ENCODE measurements at places on chromosomes 5 and 9.

GRCh38 chr9:92493749-92494387 lies 11.6 kb upstream of the ASPN start:
- no peak for DNase-seq

GRCh38 chr5:179536676-179537075 lies 13.7 kb upstream of the RUFY1 start:
- no peak for DNase-seq

GRCh38 chr5:178839319-178839704 lies 20.4 kb upstream of the ZNF354B start:
- DNase-seq, result peak; percentile 6

GRCh38 chr5:169668732-169669131 lies 31.7 kb downstream of the DOCK2 start:
- DNase-seq, result no peak

DNA sequence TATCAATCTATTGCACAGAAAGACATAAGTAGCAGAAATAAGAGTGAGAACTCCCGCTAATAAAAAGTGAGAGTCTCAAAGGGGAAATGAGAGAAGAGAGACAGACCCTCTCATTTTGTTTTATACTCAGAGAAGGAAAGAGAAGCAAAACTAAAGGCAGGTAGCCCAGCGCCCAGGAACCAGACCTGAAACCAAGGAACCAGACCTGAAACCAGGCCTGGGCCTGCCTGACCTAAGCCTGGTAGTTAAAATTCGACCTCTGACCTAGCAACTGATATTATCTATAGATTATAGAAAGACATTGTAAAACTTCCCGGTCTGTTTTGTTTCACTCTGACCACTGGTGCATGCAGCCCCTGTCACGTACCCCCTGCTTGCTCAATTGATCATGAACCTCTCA lies 134.5 kb upstream of the SEMA6A start:
- no peak for DNase-seq

GRCh38 chr5:5676218-5676617 lies 253.7 kb downstream of the ICE1 start:
- no peak for DNase-seq

- DNase-seq, result no peak
These were observed 1020.4 kb upstream of the WWC1 start for GRCh38 chr5:167271081-167271480.

DNA sequence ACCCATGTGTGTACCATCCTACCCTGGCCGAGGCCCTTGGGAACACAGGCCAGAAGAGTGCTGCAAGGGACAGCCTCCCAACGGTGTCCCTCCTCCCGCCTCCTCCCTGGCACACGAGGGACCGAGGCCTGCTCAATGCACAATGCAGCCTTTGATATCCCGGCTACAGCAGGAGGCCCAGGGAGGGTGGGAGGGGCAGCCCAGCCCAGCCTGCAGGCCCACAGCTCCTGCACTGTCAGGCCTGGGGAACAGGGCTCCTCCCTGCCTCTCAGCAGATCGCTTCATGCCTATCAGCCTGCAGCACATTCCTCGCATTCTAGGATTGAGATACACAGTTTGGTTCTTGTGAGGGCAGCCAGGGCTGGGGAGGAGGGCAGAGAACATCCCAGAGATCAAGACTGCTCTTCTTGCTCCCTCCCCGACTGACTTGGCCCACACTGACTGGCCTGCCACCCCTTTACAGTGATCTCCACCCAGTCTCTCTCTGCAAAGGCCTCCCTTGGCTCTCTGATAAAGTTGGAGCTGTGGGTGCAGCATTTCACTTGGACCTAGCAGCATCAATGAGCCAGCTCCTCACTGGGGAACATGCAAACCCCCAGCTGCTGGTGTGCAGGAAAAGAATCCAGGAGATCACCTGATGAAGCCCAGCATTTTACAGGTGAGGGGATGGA lies at the start of gene SH3TC2:
TSS of gene SH3TC2 (minus strand) at position 46 of the 671 bp plus-strand sequence. CDS start at position 6, 40 bp downstream.
- peak; percentile 49 for DNase-seq

- no peak for DNase-seq
These were observed 257.8 kb upstream of the TUSC1 start for GRCh38 chr9:25936031-25936430.

- DNase-seq, result no peak
These were observed 78.4 kb downstream of the MAP1B start for GRCh38 chr5:72185496-72186329.

DNA sequence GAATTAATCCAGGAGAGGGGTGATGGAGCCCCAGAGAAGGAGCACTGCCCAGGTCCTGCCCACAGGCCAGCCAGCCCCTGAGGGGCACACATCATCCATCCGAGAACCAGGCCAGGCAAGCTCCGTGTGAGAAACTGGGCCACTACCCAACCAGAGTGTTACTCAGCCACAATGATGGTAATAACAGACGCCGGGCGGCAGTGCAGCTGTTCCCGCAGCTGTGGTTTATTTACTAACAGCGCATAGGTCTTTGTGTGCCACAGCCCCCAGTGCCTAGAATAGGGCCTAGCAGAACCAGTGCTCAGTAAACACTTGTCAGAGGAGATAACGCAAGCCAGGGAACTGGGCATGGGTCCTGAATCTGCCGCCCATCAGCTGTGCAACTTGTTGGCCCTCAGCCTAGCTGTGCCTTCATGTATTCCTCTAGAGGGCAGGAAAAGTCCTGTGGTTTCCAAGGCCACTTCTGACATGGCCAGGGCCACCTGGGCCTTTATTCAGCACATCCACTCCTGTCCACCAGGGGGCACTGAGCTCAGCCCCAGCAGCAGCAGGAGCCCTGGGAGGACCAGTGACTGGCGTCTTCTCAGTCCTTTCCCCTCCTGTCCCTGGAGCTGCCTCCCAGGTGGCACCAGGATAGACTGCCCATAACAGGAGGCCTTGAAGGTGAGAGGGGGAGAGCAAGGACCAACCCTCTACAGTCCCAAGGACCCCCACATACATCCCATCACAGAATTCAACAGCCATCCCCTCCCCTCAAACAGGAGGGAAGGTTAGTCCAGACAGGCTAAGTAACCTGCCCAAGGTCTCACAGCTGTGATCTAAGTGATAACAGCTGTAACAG lies 2.1 kb downstream of the MXD3 start:
- DNase-seq, result no peak

- DNase-seq, result no peak
These were observed 23.7 kb downstream of the PTGS1 start for GRCh38 chr9:122394265-122395125.

- no peak for DNase-seq
These were observed 222.6 kb upstream of the GLRA1 start for GRCh38 chr5:152147286-152147685.

GRCh38 chr5:43685252-43685950 lies 82.4 kb downstream of the NNT start:
- no peak for DNase-seq

GRCh38 chr5:60703944-60704343 lies 4.0 kb upstream of the DEPDC1B start:
- DNase-seq, result no peak

DNA sequence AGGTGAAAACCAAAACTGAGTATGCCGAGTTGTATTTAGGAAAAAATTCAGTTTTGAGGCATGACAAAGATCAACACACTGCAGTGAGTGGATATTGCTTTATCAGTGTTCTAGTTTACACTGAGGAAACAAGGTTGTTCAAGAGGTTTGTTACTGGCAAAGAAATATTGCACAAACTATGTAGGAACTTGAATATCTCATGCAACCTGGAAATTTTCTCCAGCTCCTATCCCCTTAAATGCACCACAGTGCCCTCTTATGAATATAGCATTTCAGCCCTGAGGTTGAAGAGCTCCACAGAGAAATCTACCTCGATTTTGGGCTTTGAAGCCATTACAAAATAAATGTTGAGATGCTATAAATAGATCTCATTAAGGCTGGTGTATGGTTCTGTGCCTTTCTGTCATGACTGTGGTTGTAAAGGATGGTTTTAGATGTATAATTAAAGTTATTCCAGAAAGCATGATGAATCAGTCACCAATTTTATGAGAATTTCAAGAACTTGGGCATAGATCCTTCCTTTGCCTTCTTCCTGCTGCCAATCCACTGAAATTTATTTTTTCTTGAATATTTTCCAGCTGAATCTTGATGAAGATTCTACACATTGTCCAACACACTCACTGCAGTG lies 159.3 kb downstream of the SPATA31D1 start:
- DNase-seq, result no peak

- DNase-seq, result no peak
These were observed 32.0 kb upstream of the DHFR start for GRCh38 chr5:80686757-80687156.

- no peak for DNase-seq
These were observed 147.9 kb downstream of the C5orf15 start for GRCh38 chr5:133820507-133820906.

GRCh38 chr5:92561411-92561959 lies 1019.5 kb downstream of the NR2F1-AS1 start:
- no peak for DNase-seq

DNA sequence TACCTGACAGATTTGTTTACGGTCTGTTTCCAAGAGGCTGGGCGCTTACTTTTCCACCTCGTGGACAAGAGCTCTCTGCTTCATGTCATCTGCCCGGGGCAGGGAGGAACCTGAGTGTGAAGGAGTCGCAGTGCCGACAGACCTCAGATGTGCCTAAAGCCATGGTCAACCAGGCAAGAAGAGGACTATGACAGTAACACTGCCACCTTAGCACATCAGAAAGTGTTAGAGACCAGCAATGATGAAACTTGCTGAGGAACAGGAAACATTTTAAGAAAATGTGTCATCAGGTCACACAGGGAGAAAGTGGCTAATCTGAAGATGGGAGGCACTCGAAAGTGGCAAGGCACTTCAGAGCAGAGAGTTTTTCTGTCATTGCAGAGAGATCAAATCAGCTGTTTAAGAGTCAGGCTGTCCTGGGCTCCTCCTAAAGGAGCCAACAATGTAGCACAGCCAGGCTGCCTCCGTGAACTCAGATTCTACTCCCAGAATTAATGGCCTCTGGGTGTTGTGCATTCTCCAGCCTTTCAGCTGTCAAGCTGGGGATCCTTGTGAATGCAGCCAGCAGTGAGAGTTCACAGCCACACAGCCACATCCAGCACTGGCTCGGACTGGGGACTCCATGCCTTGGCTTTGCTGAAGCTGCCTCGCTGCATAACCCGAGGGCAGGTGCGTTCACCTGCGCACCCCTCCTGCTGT lies 94.6 kb downstream of the RAPGEF1 start:
- no peak for DNase-seq

DNA sequence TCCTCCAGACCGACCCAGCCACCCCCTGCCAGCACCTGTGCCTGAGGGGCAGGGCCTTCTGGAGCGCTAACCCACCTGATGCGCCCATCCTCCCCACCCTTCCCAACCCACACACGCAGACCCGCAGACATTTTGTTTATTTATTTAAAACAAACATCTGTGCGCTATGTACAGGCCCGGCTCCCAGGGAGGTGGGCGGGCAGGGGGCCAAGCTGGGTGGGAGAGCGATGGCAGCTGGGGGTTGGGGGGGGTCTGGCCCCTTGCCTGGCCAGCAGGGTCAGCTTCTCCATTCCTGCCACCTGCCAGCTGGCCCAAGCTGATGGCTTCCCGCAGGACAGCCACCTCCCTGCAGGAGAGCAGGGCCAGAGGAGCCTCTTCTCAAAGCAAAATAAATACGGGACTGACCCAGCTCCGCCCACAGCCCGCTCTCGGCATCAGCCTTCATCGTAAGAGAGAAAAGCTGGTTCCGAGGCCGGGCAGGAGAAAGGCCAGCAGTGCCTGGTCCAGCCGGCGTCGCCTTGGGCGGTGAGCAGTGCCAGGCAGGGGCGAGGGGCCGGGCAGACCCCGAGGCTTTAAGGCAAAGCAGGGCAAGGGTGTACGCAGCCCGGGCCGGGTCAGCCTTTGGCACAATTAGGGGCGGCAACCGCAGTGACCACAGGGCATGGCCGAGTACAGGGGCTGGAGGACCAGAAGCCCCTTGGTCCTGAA lies 10.9 kb upstream of the CLIC3 start:
- no peak for DNase-seq

GRCh38 chr5:171623551-171624097 lies 162.0 kb upstream of the SMIM23 start:
- no peak for DNase-seq

DNA sequence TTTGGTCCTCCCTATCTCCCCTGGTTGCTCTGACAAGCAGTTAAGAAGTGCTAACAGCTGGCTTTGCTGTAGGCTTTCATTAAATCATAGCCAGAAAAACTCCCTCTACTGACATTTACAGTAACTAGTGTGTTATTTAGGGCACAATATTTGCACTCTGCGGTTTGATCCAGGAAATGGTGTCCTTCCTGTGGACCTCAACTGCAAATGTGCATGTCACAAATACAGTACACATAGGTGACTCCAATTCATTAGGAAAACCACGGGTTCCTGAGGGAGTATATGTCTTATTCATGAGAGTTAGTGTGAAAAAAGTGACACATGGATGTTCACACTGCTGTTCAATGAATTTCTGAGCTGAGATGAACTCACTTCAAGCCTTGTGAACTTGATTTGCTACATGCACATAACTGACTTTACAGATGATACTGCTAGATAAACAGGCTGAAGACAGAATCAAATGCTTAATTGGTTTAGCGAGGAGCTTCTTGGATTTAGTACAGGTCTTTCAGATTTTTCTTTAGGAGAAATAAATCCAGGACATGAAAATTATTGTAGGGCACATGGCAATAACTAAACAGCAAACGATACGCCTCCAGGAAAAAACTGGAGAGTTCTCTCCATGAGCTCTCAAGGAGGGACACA lies 281.5 kb downstream of the EFNA5 start:
- DNase-seq, result no peak

GRCh38 chr5:133112026-133112660 lies 60.3 kb downstream of the HSPA4 start:
- no peak for DNase-seq

DNA sequence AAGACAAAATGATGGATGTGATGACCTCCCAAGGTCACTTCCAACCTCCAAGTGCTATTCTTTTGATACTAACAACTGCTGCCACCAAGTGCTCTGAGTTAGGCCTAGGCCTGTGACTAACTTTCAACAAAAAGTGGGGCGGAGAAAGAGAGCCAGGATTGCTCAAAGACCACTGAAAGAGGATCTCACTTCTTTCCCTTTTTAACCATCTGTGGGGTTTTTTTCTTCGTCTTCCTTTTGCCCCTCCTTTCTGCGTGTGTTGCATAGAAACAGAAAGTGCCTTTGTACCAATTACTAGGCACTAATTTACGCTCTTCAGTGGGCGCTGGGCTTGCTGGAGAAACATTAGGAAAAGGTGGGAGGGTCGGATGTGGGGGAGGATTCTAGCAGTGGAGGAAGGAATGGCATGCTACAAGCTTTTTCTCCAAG lies 8.0 kb downstream of the KLF9 start:
- no peak for DNase-seq

DNA sequence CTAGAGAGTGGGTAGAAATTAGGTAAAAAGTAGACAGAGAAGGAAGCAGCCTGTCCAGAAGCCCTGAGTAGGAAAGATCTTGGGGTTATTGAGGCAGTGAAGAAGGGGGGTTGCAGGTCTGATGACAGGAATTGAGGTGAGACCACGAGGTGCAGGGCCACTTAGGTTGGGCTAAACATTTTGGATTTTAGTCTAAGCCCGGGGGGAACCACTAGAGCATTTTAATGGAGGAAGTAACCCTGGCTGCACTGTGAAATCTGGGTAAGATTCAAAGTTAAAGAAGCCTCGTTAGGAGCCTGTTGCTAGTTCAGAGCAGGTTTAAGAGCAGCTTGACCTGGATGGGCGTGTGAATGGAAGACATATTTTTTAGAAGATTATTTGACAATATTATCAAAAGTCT lies 38.3 kb downstream of the MAP3K1 start:
- no peak for DNase-seq

GRCh38 chr5:148794275-148794674 lies 32.1 kb upstream of the ADRB2 start:
- DNase-seq, result no peak
